ENCODE measurements at places on chromosomes 5 and 9. TPM values are rescaled to one million over a fixed set of nuclear protein-coding genes. Genes with fewer than 3 reads are reported as not detected.

Gene N4BP3
- 7.1 TPM for polyA plus RNA-seq

Gene LRRC19
- polyA plus RNA-seq = 14.9 TPM

Gene HNRNPK
- 709 TPM for polyA plus RNA-seq

Gene LCN10
- polyA plus RNA-seq = 0.18 TPM

Gene TRPM3
- 16.1 TPM for polyA plus RNA-seq

Gene PCDHGA2
- 5.0 TPM for polyA plus RNA-seq

Gene ECSCR
- polyA plus RNA-seq = 22.8 TPM

Gene TLE1
- polyA plus RNA-seq = 111 TPM

Gene FGF1
- polyA plus RNA-seq = 19.9 TPM

Gene PTGES
- polyA plus RNA-seq = 5.9 TPM

All from left renal pelvis (tissue), 4 donors.